ENCODE measurements at places on chromosomes 12 and 14.
A peak's percentile ranks its signal among the peaks of the same experiment; 100 is the strongest.

GRCh38 chr12:58479401-58479800 is 440.9 kb downstream of the LRIG3 start:
- DNase-seq: no peak

GRCh38 chr14:29043737-29044136 is 277.1 kb downstream of the FOXG1 start:
- DNase-seq: no peak

DNA sequence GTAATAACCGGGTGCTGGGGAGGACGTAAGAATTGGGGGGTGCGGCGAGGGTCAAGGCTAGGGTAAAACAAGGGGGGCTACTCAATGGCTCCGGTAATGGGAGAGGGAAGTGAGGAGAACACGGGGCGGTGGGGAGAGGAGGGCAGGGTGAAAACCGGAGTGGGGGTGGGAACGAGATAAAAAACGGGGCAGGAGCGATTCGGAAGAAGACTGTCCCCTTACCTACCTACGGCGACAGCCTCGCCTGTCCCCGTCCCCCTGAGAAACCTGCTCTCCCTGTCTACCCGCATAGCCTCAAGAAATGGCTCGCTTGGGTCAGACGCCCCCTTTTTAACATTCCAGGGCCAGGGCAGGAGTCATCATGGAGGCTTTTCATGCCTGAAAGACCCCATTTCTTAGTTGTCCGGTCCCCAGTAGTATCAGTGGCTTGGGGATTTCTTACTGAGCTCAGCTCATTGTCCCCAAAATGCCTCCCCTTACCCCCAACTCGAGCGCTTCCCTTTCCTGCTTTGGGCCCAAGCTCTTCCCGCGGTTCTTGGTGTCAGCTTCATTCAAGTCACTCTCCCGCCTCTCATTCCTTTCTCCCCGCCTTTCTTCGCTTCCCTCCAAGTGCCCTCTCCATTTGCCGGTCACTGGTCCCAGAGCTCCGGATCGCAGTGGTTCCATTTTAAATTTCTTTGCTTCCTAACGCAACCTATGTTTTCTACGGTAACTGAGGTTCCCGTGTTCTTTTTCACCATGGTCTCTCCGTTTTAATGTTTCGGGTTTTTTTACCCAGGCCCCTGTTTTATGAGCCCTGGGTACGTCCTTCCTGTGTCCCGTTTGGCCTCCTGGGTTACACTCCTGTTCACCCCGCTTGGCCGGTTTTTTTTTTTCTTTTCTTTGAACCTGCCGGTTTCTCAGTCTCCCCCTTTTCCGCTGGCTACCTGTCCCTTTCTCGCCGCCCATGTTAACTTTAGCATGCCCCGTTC is 1.2 kb upstream of the WSB2 start:
- DNase-seq: peak; percentile 60

DNA sequence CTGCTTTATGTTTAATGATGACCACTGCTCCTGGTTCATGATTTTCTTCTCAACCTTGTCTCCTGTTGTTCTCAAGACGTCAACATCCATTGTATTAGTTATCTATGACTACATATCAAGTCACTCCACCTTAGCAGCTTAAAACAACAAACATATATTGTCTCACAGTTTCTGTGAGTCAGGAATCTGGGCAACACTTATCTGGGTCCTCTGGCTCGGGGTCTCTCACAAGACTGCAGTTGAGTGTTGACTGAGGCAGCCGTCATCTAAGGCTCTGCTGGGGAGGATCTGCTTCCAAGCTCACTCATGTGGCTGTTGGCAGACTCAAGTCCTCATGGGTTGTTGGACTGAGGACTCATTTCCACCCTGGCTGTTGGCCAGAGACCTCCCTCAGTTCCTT is 27.3 kb upstream of the FRS2 start:
- no peak for DNase-seq

DNA sequence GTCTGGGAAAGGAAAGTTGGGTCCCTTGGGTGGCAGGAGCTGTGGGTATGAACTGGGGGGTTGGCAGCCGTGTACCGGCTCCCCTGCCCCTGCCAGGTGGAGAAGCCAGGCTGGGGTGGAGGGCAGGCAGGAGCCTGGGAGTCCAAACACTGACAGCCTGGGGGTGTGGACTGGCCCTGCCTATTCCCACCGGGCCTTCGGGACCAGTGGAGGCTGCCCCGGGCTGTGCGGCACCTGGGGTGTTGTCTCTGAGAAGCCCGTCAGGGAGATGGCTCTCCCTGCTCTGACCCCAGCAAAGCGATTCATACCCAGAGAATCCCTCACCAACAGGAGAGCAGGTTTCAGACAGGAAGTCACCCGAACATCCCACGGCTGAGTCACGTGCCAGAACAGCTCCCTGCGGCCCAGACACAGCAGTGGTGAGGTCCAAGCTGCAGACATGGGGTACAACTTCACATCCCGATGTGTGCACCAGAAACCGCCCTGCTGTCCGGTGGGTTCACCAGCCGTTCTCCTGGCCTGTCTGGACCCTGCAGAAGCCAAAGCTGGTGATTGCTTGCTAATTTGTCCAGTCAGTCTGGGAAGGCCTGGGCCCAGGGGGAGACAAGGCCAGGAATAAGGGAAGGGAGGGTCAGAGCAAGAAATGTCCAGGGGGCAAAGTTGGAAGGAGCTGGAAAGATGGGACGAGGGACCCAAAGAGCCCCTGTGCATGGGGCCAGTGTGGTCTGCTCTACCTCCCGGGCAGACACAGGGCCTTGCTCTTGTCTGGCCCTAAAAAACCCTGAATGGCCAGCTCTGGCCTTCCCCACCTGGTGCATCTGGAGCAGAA is 2.1 kb upstream of the GPR132 start:
- peak; percentile 18 for DNase-seq

DNA sequence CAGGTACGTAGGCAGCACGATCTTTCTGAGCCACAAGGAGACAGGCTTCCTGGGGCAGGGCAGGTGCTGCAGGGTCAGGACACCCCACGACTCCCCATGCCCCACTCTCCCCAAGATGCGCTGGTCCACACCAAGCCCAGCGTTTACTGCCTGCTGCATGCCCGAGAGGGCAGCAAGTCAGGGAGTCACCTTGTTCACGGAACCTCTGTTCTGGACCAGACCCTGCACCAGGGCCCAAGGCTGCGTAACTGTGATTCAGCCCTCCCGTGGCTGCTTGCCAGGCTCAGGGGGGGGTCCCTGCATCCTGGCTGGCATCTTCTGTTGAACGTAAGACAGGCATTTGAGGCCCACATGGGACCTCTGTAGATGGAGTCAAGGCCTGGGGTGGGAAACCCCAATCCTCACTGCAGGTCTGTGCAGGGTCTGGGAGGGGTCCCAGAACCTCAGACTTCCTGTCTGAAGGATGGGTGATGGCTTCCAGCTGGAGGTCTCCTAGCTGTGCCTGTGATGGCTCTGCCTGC is 228.6 kb upstream of the RTL1 start:
- DNase-seq: no peak

DNA sequence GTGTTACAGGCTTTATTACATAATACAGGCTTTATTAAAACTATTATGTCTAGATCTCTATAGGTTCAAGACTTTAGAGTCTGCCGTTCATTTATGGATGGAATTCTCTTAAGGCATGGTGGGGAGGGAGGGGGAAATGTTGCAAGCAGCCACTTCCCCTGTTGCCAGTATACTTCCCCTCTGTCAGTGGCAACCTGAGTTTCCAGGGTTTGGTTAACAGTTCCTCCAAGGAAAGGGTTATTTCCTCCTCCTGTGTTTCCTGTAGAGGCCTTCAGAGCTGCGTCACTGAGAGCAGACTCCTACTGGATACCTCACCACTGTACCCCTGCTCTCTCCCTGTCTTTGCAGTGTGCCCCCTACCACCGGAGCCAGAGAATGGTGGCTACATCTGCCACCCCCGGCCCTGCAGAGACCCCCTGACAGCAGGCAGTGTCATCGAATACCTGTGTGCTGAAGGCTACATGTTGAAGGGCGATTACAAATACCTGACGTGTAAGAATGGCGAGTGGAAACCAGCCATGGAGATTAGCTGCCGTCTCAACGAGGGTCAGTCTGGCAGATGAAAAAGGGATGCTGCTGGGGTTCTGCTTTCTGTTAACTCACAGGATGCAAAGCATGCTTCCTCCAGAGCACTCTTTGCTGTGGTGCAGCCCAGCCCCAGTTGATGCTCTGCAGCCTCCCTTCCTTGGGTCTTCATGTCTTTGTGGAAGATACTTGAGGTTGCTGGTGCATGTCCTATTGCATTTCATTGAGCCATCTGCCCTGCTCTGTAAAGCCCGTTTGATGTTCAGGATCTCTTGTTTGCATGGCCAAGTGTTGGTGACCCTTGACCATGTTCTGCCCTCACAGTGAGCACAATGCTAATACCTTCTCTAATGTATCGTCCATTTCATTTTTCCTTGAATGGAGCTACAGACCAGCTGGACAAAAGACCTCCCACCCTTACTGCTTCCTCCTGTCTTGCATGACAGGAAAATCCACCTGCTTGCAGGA is 63.6 kb upstream of the SRSF5 start:
- peak; percentile 69 for DNase-seq

DNA sequence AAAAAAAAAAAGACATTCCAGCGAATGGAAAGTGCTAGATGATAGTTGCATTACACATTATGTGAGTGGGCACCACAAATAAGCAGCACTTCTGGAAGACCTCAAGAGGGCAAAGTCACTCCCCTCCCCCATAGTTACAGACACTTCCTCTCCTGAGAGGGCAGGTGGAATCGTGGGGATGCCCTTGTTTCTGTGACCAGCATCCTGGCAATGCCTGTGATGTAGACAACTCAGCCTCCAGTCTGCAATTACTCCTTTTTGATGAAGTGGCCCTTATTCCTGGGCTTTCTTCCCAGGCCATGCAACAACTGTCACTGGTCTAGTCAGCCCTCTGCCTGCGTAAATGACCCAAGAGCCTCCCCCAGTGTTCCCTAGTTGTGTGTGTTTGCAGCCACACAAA is 104.8 kb downstream of the VRK1 start:
- no peak for DNase-seq

- DNase-seq: no peak
These were observed 30.9 kb downstream of the RTRAF start for GRCh38 chr14:52020161-52020714.

DNA sequence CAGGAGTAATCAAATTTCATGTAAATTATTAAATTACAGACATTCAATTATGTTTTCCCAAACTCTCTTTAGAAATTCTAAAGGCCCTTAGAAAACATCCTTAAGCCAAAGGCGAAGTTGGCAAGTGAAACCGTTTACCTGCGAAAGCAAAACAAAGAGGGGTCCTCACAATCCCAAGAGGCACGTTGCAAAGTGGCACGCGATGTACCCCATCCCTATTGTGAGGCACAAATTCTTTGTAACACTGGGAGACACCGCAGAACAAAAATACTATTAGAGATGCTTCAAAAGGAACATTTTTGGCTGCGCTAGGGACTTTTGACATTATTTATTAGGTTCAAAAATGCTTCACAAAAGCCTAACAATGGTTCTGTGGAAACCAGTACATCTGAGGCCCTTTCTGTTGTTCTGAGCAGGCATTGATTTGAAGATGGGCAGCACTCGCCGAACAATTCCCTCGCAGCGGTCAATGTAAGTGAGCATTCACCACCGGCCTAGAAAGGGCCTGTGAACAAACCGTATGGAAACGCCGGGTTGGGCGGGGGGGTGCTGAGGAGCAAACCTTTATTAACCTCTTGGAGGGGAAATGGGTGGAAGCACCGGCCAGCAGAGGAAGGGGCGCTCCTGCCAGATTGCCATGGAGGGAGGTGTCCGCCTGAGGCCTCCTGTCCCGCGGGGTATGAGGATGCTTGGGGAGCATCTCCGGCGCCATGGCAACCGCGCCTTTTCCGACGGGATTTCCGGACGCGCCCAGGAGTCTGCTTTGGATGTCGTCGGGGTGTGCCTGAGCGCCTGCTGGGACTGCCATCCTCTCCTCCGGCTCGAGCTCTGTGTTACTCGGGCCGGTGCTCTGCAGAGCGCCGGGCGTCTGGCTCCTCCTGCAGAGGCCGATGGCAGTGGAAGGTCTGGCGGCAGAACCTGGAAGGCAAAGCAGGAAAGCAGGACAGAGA is 193.9 kb downstream of the C12orf42 start:
- no peak for DNase-seq

- no peak for DNase-seq
These were observed 104.7 kb downstream of the ANO4 start for GRCh38 chr12:100899301-100899700.

DNA sequence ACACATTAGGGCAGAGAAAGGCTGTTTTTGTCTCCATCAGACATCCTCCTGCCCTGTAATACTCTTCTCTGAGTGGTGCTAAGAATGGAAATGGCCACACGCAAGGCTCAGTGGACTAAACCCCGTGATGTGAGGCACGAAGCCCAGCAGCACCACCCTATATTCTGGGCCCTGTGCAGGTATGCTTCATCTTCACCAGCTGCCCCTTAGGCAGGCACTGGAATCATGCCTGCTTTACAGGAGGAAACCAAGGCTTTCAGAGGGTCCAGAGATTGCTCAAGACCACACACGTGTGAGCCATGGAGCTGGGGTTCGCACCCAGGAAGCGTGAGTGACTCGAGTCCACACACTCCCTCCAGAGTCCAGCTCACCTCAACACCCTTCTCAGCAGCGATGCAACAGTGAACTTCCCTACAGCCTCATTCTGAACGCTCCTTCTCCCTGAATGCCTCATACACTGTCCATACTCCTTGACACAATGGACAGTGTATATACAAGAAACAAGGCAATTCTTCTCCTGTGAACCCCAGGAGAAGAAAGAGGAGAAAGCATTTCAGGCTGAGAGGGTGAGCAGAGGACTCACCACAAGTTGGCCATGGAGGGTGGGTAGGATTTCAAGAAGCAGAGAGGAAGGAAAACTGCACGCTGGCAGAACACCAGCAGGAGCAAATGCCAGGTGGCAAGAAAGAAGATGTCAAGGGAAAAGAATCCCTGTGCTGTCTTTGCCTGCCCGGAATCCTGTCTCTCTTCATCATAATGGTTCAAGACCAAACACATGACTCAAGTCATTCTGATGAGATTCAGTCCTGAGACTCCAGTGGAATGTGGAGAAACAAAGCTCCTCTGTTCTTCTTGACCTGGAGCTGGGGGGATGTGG is 39.1 kb downstream of the NT5DC3 start:
- no peak for DNase-seq

DNA sequence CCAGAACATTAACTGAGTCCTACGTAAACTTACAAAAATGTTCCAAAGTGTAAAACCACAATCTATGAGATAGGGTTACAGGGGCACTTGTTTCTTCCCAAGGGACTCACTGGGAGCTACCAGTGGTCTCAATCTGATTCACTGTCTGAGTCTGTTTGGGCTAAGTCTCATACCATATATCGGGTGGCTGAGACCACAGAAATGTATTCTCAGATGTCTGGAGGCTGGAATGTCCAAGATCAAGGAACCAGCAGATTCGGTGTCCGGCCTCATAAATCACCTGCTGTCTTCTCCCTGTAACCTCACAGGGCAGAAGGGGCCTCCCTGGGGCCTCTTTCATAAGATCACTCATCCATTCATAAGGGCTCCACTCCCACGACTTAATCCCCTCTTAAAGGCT is 616.3 kb upstream of the TMEM132C start:
- DNase-seq: no peak

All from Kasumi-1 (cell line).